GDM1 (cell line): ENCODE measurements at places on chromosomes 7 and 10.

DNA sequence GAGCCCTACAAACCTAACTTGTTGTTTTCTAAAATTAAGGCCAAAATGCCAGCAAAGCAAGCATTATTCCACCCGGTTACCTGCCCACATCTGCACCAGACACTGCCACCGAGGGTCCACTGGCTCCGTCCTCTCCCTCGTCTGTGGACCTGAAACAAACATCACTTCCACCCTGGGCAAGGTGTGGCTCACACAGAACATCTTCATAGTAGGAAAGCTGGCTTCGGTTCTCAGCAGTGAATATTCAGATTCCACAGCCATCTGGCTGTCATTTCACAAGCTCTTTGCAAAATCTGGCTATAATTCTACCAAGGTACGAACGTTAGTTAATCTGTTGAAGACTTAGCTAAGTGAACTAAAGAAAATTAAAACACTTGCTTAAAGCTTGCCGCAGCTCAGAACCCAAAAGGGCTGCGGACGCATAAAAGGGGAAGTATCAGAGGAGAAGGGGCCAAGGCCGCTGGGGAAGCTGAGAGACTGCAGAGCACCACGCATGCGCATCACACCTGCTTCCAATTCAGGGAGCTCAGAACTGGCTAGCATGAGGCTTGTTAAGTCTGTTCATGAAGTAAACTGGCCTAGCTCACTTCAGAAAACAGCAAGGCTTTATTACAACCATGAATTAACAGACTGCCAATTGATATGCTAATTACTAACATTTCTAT, 46.1 kb downstream of the PTPRN2 start:
- DNase-seq, result peak; percentile 76

DNA sequence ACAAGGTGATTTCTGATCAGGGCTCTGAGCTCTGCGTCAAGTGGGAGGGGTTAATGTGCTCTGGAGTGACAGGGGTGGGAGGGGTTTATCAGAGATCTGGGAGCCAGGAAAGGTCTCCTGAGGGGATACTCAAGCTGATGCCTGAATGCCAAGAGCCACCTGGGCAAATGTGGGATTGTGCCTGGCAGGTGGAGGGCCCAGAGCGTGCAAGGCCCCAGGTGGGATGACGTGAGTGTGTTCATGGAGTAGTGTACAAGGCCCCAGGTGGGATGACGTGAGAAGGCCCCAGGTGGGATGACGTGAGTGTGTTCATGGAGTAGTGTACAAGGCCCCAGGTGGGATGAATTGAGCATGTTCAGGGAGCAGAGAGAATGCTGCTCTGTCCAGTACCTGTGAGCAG, 610.3 kb downstream of the PTPRN2 start:
- DNase-seq, result no peak

GRCh38 chr10:119285495-119286267, 78.3 kb downstream of the GRK5 start:
- DNase-seq, result no peak

- no peak for DNase-seq
Observed at GRCh38 chr10:80506189-80506575, 31.5 kb upstream of the SH2D4B start.

GRCh38 chr7:91620827-91621226, 259.7 kb downstream of the MTERF1 start:
- DNase-seq, result no peak

- DNase-seq, result no peak
Observed at GRCh38 chr10:123869020-123869414, 22.6 kb downstream of the CPXM2 start.

GRCh38 chr7:31408140-31408729, 67.7 kb upstream of the NEUROD6 start:
- peak; percentile 4 for DNase-seq
